ENCODE measurements at places on chromosomes 12 and 14.

DNA sequence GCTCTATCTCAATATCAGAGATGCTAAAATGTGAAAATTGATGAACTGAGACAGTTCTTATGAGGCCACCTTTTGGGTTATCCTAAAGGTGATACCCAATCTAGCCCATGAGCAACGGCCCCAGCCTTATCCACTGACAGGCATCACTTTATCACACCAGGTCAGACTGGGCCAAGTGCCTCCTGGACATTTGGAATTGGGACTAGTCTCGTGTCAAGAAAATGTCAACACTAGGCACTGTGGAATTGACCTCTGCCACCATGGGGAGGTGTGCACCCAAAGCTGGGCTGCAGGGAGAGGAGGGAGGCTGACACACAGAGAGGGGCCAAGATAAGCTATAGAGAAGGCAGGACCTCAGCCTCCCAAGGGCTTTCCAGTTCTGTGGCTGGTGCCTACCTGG is 78.5 kb upstream of the ZFP36L1 start:
- DNase-seq, result no peak

GRCh38 chr12:54526812-54527630 is 22.4 kb upstream of the PDE1B start:
- DNase-seq, result peak; percentile 37

- no peak for DNase-seq
These were observed 40.4 kb downstream of the MMAB start for GRCh38 chr12:109532721-109533486.

DNA sequence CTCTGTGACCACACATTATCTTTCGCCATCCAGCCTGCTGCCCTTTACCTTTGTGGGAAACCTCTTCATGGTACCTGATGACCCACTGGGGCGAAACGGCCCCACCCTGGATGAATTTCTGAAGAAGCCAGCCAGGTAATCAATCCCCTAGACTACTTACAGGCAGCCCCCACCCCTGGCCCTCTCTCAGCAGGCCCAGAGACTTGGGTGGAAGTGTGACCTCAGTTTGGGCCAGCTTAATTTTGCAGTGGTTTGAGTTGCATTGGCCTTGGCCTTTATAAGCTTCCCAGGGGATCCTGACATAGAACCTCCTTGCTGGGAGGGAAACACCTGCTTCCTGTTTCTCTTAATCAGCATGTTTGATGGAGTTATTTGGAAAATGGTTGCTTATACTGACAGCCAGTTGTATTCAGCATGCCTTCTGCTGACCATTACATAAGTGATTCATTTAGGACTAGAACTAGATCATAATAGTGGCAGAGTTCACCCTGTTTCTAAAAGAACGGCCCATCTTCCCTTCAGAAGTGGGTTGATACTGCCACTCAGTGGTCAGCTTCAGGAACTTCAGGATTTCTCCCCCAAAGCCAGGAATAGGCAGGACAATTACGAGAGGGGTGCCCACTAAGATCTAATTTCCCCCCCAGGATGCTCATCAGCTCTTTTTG is 6.1 kb downstream of the SDR39U1 start:
- DNase-seq, result no peak

DNA sequence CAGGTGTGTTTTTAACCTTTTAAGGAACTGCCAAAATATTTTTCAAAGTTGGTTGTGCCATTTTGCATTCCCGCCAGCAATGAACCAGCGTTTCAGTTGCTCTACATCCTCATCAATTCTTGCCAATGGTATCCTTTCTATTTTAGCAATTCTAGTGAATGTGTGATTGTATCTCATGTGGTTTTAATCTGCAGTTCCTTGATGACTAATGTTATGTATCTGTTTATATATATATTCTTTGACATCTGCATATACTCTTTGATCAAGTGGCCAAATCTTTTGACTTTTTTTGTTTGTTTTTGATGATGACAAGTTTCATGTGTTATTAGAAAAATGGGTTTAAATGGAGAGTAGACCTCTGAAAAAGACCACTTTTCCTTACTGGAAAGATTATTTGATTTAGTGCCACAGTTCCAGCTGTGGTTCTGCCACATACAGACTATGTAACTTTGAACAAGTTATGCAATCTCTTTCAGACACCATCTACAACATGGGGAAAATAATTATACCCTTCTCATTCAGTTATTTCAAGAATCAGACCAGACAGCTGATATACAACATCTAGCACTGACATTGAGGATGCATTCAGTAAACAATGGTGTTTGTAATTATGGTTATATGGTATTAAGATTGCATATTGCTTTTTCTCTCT is 146.3 kb upstream of the CNOT2 start:
- no peak for DNase-seq

DNA sequence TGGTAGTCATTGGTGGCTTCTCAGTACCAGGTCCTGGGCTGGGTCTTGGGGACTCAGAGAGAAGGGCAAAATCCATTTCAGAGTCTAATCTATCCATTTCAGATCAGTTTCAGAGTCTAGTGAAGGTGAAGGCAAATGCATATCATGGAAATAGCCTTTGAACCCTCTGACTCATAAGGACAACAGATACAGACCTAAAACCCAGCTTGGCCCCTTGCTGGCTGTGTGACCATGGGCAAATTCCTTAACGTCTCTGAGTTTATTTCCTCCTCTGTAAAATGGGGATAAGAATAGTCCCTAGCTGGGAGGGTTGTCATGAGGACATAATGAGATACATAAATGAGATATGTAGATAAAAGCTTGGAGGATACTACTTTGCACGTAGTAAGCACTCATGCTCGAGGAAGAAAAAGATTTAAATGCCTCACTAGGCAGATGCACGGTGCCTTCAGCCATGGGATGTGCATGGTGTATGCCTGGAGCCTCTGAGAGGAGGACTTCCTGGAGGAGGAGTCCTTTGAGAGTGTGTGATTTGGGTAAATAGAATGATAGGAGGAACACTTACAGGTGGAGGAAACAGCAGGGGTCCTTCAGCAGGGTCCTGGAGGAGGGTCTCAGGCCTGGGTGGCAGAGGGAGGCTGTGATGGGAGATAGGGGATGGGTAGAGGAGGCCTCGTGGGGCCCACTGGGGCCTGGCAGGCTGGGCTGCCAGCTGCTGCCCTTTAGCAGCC is 8.0 kb downstream of the DTX1 start:
- DNase-seq, result no peak

GRCh38 chr14:97331058-97331457 is 533.9 kb downstream of the VRK1 start:
- no peak for DNase-seq

Measured in activated CD4-positive, CD25-positive, alpha-beta regulatory T cell treated with anti-CD3 and anti-CD28 coated beads, Interleukin-2, amount 50 U/mL, for 72 hours (primary cell).